ENCODE measurements at places on chromosomes 6 and 20. TPM values are rescaled to one million over a fixed set of nuclear protein-coding genes. Genes with fewer than 3 reads are reported as not detected.

GRCh38 chr6:47496935-47497579 lies 19.5 kb downstream of the CD2AP start:
- DNase-seq, result no peak

DNA sequence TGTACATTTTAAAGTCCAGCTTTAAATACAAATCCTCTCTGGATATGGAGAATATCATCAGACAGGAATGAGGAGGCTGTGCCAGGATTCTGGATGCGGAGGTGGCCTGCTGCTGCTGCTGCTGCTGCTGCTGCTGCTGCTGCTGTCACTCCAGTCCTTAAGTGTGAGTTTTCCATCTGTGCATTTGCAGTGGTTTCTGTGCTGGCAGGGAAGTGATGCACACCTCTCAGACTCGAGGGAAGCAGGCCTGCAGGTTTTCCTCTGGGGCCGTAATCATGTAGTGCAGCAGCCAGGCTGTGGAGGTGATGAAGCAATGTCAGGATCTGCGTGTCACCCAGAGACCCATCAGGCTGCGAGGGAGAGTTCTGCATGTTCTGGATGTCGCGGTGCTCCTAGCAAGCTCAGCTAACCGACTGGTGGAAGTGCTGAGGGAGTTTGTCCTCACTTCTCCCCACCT lies 32.0 kb downstream of the CFAP61 start:
- DNase-seq, result peak; percentile 51

The MYLK2 gene
- total RNA-seq, result not detected

GRCh38 chr20:50929299-50930138 lies 1.7 kb downstream of the ADNP start:
- DNase-seq, result peak; percentile 98

The HELZ2 gene
- total RNA-seq, result 25.2 TPM

GRCh38 chr6:32188381-32189068 lies 1.5 kb downstream of the PBX2 start:
- peak; percentile 54 for DNase-seq

GRCh38 chr20:56587307-56588041 lies 41.6 kb upstream of the TFAP2C start:
- DNase-seq, result no peak

DNA sequence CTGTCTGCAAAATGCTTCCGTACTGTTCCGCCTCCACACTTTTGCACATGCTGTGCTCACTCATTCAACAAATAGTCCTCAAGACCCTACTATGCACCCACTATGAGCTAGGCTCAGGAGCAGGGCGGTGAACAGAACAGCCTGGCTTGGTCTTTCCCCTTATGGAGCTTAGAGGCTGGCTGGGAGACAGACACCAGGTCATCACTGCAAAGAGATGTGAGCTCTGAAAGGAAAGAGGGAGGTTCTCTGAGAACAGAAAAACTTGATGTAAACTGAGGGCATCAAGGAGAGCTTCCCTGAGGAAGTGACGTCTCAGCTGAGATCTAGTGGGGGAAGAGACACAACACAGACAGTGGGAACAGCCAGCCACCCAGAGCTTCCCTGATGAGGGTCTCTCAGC lies 31.0 kb upstream of the TGM2 start:
- no peak for DNase-seq

- no peak for DNase-seq
These were observed 3.8 kb downstream of the BLOC1S5 start for GRCh38 chr6:8060346-8060745.

DNA sequence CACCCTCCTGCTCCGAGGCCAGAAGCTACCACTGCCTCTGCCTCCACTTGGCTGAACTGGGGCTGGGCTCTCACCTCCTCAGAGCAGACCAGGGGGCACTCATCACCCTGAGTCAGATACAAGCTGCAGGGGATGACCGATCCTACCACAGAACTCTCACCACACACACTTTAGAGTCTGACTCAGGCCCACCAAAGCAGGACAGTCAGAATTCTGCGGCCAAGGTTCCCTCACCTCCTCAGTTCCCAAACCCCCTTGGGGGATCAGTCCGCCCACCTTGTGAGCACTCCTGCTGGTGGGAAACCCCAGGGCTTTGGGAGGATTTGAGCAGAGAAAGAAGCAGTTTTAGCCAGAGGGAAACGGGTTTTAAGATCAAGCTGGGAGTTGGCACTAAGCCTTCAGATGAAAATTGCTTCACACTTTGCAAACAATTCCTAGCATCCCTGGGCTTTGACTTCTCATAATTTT lies 587.8 kb upstream of the JAG1 start:
- DNase-seq, result peak; percentile 96

GRCh38 chr6:46000905-46001304 lies 14.8 kb downstream of the CLIC5 start:
- no peak for DNase-seq

DNA sequence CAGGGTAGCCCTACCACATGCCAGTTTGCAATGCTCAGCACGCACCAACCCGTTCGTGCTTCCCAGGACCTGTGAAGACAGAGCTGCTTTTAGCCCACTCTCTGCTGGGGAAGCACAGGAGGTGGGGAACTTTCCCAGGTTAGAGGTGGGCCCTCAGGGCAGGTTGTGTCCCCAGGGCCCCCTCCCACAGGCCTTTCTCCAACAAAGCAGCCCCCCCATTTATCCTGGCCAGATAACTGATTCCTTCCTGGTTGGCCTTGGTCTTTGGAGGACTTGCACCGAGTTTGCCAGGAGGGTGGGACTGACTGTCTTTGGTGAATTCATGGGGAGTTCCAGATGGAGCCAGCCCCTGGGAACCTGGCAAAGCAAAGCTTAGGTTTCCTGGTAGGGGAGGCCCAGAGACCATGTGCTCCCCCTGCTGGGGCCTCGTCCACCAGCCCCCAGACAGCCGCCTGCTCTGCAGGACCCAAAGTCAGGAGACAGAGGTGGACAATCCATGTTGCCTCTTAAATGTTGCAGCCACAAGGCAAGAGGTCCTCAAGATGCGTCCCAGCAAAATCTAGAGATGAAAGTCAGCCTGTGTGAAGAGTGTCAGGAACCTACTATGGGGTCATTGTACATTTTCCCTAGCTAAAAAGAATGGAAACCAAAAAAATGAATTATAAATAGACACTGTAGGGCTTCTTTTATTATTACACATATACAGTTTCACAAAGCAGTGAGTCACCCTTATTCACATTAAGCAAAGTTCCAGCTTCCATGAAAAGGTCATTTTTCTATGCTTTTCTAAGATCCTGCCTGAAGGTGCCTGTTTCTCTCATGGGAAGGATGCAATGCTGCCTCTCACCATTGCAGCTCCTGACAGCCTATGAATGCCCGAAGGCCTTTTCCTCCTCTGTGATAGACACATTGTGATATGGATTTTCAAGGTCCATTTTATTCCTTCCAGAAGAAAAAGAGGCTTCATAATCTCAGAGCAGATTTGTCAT lies 497.8 kb downstream of the PREX1 start:
- DNase-seq, result peak; percentile 54

DNA sequence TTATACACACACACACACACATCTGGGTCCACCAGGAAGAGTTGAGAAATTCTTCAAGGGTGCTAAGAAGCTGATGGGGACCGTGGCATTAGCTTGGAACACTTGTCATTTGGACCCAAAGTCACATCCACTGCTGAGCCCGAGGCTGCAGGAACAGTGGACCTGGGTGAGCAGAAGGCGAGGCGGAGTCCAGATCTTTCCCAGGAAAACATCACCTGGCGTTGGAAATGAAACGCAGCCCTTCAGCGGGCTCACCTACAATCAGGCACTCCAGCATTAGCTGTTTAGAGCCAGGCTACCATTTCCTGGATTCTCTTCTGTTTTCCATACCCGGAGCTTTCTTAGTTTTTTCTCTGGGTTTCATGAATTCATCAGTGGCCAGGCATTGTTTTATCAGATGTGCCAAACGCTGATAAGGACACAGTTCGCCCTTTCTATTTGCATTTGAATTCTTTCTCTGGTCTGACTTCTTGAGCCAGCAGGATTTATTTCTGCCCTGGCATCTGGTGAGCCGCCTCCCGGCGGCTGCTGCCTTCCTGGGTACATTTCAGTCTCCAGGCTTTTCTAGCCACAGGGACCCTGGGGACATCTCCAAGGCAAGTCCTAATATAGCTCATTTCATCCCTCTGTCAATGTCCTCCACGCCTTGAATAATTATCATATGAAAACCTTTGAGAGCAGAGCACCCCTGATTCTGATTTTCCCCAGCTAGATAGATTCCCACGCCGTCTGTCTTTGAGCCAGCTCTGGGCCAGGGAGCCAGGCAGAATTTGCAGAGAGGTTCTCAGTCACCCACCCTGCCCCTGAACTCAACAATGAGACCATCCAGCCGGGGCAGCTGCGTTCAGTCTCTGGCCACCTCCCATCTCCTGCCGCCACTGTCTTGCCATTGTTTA lies 170.9 kb downstream of the TTLL2 start:
- no peak for DNase-seq

GRCh38 chr6:93968126-93968525 lies 548.8 kb upstream of the EPHA7 start:
- DNase-seq, result no peak

The SLC2A10 gene
- total RNA-seq, result 48.0 TPM

The CDC25B gene
- total RNA-seq, result 22.9 TPM

- DNase-seq, result no peak
These were observed 603.5 kb upstream of the CDH4 start for GRCh38 chr20:60648556-60648955.

The TFAP2D gene
- total RNA-seq, result not detected

DNA sequence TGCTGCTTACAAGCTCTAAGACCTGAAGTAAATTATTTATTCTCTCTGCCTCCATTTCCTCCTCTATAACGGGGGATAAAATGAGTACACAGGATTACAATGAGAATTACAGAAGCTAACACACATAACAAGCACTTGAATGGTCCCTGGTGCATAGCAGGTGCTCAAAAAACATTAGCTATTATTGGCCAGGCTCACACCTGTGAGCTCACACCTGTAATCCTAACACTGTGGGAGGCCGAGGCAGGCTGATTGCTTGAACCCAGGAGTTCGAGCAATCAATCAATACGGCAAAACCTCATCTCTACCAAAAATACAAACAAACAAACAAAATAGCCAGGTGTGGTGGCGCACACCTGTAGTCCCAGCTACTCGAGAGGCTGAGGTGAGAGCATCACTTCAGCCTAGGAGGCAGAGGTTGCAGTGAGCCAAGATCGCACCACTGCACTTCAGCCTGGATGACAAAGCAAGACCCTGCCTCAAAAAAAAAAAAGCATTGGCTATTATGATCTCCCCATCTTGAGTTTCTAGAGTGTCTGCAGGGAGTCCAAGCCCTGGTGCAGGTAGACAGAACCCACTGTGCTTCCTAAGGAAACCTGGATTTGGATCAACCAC lies 68.1 kb downstream of the PREX1 start:
- DNase-seq, result no peak

- DNase-seq, result no peak
These were observed 231.4 kb downstream of the FOXC1 start for GRCh38 chr6:1841136-1841535.

DNA sequence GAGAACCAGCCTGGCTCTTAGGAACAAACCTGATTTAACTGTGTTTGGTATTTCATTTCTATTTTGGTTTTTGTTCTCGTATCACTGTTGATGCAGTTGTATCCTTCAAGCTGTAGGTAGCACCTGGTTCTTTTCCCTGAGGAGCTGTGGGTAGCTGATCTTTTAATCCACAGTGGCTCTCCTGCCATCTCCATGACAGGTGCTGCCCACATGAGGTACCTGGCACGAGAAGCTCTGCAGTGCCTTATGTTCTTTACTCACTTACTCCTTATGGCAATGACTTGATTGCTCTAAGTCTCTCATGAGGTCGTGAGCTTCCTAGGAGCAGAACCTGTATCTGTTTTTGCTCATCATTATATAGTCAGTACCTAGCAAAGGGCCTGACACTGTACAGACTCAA lies 74.3 kb upstream of the EMILIN3 start:
- no peak for DNase-seq

GRCh38 chr6:71879016-71879415 lies 7.3 kb upstream of the RIMS1 start:
- peak; percentile 75 for DNase-seq

DNA sequence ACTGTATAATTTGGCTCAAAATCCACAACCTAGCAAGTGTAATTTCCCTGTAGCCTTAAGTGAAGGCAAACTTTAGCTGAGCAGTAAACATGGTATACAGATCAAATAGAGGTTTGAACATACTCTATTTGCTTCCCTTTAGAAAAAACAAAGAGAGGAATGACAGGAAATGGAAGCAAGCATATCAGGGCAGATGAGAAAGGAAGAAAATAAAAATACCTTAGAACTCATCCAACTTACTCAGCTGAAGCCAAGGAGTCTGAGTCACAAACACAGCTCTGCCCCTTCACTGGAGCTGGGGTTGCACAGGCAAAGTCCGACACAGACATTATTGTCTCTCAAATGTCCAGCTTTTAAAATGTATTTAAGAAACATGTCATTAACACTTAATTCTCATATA lies 379.9 kb upstream of the IRAK1BP1 start:
- DNase-seq, result peak; percentile 71

- DNase-seq, result no peak
These were observed 153.0 kb upstream of the PTPN1 start for GRCh38 chr20:50356962-50357782.

The C20orf141 gene
- not detected for total RNA-seq

GRCh38 chr6:227812-228338 lies 64.4 kb upstream of the DUSP22 start:
- DNase-seq, result no peak

GRCh38 chr6:2725999-2726567 lies 24.6 kb downstream of the MYLK4 start:
- peak; percentile 69 for DNase-seq

GRCh38 chr20:16488086-16488485 lies 85.2 kb downstream of the KIF16B start:
- no peak for DNase-seq

The MTRF1L gene
- total RNA-seq, result 16.3 TPM

GRCh38 chr6:91720324-91720723 lies 1133.5 kb upstream of the MAP3K7 start:
- DNase-seq, result no peak

DNA sequence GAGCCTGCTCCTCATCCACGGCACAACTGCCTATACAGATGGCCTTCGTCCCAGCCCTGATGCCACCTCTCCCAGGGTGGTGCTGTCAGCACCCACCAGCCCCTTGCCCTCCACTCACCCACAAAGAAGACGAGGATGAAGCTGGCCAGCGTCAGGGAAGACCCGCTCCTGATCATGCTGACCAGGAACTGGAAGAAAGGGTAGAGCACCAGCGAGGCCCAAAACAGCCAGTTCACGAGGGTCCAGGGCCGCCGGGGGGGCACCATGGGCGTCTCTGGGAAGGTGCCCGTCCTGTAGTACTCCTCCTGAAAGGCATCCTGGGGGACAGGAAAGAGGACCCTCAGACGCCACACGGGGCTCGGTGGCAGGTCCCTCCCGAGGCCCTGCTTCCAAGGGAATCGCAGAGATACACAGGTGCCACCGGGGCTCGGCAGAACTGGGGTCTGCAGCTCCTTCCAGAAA lies 134.5 kb downstream of the AGPAT4 start:
- DNase-seq, result no peak

The NDUFAF5 gene
- total RNA-seq, result 13.0 TPM

- DNase-seq, result no peak
These were observed 471.5 kb downstream of the CD109 start for GRCh38 chr6:74167511-74167910.

DNA sequence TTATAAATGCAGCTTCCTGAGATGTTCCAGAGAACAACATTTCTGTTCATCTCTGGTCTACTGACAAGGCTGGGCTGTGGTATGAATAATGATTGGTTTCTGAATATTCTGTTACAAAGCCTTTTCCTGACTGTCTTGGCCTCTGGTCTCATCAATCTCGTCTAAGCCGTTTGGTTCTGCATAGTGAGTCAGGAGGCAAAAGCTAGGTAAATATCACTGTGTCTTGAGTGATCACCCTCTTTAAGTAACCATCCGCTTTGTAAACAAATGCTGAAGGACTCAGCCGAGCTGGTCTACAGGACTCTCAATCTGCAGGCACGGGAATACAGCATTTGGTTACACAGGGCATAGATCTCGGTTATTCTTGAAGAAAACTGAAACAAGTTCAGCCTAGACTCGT lies 511.9 kb downstream of the KIF16B start:
- DNase-seq, result no peak
